ENCODE measurements at places on chromosomes 7 and 10.

GRCh38 chr7:17526621-17527020 is 228.2 kb downstream of the AHR start:
- DNase-seq = no peak

DNA sequence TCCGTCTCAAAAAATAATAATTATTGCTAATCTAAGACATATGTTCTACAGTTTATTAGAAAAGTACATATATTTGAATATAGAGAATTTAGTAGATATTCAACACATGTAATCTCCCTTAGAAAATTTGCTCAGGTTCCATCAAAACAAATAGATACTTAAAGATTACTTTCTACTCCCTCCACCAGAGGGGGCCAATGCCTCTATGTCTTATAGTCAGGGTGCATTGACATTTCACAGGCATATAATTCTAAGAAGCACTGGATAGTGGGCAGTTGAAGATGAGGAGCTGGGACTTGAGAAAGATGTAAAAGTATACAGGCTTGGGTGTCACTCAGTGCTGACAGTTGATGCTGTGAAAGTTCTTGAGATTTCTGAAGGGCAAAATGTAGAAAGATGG is 301.6 kb upstream of the HPS1 start:
- no peak for DNase-seq

DNA sequence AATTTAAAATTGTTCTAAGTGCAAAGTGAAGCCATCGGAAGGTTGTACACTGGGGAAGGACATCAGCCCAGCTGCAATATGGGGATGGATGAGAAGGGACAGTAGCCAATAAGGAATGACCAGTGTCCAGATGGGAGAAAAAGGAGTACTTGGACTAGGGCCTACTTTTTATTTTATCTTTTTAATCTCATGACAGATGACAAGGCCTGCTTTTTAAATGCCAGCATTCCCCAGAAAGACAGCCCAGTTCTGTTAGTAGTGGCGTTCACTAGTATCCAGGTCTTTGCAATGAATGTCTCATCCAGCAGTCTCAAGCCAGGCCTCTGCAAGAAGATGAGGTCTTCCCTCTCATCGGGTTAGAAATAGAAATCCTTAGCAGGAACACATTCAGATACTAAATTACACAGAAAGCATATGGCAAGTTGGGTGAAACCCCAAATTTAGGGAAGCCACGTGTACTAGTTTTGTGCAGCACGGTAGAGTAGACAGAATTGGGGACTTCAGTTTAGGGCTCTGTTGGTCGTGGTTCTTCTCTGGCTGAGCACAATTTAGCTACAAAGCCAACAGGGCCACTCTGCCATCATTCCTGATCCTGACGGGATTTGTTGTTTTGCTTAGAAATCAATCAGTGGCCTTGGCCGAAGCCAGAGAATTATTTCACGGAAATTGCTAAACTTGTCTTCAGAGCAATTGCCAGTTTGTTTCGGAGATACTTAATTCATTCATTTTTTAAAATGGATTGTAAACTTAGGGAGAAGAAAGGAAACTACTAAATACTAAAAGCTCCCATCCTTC is 227.8 kb downstream of the ARHGAP21 start:
- no peak for DNase-seq

DNA sequence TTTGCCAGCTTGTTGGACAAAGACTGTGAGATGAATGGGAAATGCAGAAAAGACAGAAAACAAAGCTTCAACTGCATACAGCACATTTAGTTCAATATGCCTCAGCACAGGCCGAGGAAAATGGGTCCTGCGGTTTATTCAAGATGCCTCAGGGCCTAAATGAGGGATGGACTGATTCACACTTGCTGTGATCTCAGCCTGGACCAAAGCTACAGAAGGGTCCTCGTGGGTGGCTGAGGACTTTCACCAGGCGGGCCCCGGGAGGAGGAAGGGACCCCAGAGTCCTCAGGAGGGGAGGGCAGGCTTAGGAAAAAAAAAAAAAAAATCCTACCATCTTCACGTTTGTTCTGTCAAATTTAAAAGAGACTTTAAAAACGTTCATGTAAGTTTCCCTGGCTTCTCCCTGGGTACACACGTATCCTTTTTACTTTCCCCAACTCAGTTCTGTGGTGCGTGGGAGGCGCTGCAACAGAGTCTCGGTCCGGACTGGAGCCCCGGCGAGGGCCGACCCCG is 624 bp upstream of the ZNF783 start:
- DNase-seq = no peak

GRCh38 chr10:51894771-51895578 is 195.6 kb upstream of the CSTF2T start:
- peak; percentile 28 for DNase-seq

DNA sequence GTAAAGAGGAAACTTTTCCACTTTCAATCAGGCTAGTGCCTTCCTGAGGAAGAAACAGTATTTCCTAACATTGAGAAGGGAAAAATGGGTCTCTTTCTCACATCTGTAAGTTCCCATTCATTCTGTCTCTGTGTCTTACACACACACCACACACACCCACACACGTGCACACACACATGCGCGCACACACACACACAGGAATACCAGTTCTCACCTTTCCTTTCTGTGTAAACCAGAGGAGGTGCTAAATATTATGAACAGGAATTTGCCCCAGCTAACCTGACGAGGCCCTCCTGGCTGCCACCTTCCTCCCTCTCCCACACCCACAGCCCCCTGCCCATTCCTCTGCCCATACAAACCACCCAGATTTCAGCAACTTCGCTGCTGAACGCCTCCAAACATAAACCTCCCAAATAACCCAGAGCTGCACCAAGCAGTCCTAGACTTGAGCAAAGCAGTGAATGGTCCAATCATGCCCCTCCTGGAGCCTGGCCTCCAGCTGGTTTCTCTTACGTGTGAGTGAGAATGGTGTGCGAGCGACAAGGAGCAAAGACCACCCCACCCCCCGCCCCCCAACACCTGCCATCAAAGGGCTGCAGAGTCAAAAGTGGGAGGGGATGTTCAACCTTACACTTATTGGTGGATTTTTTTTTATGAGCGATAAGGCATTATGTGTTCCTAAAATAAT is 190.5 kb downstream of the HECW1 start:
- no peak for DNase-seq

GRCh38 chr10:5585517-5586206 is 60.9 kb downstream of the CALML3 start:
- no peak for DNase-seq

GRCh38 chr7:23136216-23136615 is 30.6 kb downstream of the KLHL7 start:
- DNase-seq = no peak

DNA sequence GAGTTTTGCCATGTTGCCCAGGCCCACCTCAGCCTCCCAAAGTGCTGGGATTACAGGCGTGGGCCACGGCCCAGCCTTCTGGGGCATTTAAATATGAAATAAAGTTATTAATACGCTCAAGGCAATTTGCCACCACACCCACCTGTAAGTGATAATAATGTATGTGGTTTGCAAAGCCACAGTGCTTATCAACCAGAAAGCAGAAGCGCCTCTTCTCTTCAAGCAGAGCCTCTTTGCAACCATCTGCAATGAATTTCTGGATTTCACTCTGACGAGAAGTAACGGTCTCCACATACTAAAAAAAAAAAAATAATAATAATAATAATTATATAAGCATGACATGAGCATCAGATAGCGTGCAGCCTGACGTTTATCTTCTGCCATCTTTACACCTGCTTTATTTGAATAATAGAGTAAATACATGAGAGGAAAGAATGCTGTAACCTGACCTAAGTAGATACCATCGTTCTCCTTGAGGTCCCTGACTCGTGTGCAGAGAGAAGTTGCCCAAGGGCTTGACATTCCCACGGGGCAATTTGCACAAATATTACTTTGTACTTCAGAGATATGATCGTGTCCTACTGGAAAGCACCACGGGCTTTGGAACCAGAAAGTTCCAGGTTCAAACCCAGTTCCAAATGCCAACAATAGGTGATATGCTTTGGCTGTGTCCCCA is 34.0 kb downstream of the BRI3 start:
- DNase-seq = no peak

DNA sequence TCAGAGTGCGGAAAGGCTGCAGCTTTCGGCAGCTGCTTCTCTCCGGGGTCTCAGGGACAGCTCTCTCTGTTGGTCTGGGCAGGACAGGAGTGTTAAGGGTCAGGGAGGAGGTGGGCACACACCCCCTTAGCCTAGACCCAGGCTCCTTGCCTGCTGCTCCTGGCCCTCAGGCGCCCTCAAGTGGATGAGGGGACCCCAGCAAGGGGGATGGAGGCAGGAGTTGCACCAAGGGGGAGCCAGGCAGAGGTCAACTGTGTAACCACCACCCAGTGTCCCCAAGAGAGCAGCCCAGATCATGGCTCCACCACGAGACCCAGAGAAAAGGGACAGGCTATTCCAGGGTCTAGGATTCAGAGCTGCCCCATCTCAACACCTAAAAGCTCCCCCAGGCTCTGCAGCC is 26.9 kb downstream of the SPOCK2 start:
- DNase-seq = no peak

GRCh38 chr10:110694820-110695538 is 50.8 kb downstream of the RBM20 start:
- DNase-seq = no peak

DNA sequence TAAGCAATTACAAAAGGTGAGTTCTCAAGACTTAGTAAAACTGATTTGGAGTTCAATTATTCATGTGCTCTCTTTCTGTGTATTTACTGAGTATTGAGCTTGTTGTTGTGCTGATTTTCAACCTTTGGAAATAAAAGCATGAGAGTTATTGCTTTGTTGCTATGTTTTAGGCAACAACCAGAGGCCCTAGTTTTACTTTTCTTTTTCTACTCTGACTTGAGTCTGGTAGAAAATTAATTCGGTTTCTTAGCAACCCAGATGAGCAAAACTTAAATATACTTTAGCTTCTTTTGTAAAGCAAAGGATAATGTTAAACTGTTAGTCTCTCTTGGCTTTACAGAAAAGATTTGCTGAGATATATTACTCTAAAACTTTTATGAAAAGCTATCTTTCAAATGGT is 66.4 kb upstream of the SCIN start:
- DNase-seq = no peak

DNA sequence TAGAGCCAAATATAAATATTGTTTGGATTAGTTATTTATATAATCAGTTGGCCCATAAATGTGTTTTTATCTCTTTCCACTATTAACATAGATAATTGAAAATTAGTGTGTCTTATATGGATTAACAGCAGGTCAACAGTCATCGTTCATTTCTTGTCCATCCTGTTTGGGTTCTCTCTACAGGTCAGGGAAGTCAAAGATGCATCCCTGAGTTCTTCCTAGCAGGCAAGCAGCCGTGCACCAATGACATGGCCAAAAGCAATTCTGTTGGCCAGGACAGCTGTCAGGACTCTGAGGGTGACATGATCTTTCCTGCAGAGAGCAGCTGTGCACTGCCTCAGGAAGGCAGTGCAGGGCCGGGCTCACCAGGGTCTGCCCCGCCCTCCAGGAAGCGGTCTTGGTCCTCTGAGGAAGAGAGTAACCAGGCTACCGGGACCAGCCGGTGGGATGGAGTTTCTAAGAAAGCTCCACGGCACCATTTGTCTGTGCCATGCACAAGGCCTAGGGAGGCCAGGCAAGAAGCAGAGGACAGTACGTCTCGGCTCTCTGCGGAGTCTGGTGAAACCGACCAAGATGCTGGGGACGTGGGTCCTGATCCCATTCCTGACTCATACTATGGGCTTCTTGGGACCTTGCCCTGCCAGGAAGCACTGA is 15.9 kb downstream of the FBH1 start:
- DNase-seq = no peak

- DNase-seq = no peak
These were observed 3.5 kb downstream of the PDLIM1 start for GRCh38 chr10:95287281-95287680.

DNA sequence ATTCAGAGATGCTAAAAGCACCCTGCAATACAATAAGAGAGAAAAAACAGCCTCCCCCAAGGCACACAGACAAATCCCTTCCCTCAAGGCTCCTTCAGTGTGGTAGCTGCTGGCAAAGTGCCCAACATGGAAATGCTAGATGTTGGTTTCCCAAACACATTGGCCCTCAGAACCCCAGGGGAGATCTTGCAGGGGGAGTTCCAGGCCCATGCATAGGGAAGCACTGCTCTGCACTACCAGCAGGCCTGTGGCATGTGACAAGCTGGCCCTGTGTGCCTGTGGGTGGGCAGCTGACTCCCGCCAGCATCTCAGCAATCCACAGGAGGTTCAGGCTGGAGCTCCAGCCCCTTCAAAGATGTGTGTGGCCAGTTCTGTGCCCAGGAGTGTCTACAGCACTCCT is 16.8 kb upstream of the CSGALNACT2 start:
- DNase-seq = no peak

DNA sequence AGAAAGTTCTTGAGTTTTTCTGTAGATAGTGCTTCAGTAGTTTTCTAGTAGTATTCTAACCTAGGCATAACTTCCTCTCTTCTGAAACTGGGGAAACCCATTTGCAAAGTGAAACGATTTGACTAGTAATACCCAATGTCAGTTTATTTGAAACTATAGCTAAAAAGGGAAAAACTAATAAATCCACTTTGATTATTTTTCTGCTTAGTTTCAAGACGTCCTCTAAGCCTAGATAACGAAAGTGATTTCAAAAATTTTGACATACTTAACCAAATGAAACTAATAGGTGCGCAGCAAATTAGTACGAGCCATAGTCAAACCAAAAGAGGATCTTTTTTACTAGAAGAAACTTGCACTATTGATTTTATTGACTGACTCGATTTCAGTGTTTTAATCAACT is 9.8 kb upstream of the SP8 start:
- no peak for DNase-seq

DNA sequence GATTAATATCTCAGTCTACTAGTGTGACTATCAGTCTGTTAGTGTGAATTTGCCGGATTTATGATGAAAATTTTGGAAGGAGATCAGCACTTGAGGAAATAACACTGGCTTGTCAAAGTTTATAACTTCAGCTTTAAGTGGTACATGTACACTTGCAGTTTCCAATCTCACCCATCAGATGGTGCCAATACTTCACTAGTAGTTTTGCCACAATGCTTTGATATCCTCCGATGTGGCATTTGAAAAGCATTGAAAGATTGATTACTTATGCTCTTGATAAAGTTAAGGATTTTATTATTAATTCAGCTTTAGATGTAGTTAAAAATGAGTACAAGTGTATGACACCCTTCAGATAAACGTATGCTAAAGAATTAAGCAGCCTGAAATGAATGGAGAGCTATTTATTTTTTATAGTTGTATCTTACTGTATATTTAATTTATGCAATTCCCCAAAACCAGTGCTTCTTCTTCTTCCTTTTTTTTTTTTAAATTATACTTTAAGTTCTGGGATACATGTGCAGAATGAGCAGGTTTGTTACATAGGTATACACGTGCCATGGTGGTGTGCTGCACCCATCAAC is 98.2 kb downstream of the ANLN start:
- no peak for DNase-seq
